ENCODE measurements at places on chromosomes 1 and 21.
A peak's percentile ranks its signal among the peaks of the same experiment; 100 is the strongest.

DNA sequence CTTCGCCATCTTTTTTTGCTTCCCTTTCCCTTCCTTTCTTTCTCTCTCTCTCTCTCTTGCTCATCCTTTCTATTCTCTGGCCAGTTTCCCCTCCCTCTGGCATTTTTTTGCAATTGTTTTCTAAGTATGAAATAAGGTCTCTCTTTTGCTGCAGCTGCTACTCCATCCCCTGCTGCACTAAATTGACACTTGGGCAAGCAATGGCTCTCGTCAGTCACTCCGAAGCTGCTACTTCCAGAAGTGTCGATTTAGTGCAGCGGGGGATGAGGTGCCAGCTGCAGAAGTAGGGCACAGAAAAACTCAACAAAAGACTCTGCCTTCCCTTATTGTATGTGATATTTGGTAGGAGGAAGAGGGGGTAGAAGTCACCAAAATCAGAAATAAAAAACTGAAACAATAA is 642.3 kb downstream of the RWDD3 start:
- DNase-seq: no peak

- peak; percentile 99 for DNase-seq
Measured at GRCh38 chr1:227805606-227806197, 9.8 kb upstream of the PRSS38 start.

- no peak for DNase-seq
Measured at GRCh38 chr1:159933347-159933746, 8.0 kb upstream of the TAGLN2 start.

DNA sequence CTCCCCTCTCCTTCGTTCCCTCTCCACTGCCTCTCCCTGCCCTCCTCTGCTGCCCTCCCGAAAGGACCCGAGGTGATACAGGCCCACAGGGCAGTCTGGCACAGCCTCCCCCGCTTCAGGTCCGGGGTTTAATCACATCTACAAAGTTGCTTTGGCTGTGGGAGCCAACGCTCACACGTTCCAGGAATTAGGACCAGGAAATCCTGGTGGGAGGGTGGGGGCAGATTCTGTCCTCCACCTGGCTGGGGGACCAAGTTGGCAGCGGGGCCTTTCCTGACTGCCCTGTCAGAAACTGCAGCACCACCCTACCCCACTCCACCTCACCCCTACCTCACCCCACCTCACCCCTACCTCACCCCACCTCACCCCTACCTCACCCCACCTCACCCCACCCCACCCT is 95.1 kb downstream of the WDR4 start:
- DNase-seq: no peak

DNA sequence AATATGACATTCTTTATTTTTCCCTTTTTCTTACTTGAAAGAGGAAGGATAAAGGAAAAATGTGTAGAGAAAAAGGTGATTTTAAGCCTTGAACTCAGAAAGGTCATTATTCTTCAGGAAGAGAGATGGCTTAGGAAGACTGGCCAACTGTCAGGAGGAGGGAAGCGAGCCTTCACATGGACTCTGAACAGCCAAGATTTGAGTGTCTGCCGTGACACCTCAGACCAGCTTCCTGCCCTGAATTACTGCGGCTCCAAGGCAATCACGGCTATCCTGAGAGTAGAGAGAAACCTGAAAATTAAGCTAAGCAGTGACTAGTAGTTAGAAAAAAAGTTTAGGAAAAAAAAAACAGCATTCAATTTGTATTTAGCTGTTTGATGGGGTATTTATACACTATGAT is 314.7 kb downstream of the KCNH1 start:
- no peak for DNase-seq

- no peak for DNase-seq
Measured at GRCh38 chr1:1916851-1917251, 1.8 kb downstream of the CALML6 start.

GRCh38 chr21:25453524-25453923 is 153.8 kb downstream of the MRPL39 start:
- peak; percentile 28 for DNase-seq

Measured in astrocyte (in vitro differentiated cells and primary cell).